ENCODE measurements at places on chromosomes 3 and 15.
A peak's percentile ranks its signal among the peaks of the same experiment; 100 is the strongest.

GRCh38 chr15:89103481-89104171 lies 15.4 kb downstream of the ABHD2 start:
- DNase-seq = no peak

DNA sequence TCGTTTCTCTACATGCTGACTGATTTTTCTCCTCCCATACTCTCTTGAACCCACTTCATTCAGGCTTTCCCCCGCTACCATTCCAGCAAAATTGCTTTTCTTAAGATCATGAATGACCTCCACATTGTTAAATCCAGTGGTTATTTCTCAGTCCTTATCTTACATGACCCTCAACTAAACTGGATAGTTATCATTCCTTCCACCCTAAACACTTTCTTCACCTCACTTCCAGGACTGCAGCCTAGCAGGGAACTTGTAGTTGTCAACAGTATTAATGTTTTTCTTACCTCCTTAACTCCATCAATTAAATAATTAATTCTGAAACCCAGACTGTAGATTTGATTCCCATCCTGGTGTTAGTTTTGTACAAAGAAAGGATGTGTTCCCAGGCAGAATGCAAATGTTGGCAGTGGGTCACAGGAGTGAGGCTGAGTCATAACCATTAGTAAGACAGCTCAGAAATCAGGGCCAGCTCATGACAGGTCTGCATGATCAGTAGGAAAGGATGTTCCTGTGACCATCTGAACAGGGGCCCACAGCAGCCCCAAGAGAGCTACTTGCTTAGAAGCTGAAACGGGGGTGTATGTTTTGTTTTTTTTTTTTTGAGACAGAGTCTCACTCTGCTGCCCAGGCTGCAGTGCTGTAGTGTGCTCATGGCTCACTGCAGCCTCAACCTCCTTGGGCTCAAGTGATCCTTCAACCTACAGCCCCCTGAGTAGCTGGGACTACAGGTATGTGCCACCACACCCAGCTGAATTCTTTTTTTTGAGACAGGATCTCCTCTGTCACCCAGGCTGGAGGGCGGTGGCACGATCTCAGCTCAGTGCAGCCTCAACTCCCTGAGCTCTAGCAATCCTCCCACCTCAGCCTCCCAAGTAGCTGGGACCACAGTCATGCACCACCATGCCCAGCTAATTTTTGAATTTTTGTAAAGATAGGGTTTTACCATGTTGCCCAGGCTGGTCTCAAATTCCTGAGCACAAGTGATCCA lies 9.1 kb downstream of the BCL2L10 start:
- DNase-seq = no peak

- DNase-seq = no peak
Observed at GRCh38 chr3:18679238-18679637, 254.1 kb upstream of the SATB1 start.

DNA sequence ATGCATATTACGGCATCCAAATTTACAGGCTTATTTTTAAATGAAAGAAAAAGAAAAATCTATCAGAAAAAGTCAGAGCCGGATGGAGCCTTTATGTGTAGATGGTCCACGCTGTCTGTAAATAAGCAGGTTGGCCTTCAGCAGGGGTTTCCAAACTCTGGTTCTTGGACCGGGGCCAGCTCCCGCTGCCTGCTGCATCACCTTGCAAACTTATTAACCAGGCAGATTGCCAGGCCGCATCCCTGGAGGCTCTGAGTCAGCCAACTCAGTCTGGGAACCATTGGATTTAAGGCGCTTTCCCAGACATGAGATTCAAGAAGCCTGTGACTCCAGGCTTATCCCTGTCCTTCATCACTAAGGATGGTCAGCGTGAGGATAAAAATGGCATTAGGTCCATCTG lies 212.4 kb downstream of the OPA1 start:
- no peak for DNase-seq

- no peak for DNase-seq
Observed at GRCh38 chr3:775178-775880, 317.5 kb upstream of the CNTN6 start.

DNA sequence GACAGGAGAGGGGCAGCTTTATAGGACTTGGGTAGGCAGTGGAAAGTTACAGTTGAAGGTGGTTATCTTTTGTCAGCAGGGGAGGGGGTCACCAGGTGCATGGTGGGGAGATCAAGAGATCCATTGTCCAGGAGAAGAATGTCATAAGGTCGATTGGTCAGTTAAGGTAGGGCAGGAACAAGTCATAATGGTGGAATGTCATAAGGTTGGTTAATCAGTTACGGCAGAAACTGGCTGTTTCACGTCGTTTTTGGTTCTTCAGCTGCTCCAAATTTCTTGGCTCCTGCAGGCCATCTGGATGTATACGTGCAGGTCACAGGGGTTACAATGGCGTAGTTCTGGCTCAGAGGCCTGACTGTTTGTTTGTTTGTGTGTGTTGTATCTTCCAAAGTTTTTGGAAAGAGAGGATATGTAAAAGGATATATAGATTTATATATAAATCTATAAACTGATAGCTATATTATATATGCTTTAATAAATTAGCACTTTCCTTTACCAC lies 565.1 kb downstream of the ZNF385D start:
- no peak for DNase-seq

GRCh38 chr3:152474585-152474984 lies 205.9 kb downstream of the MBNL1 start:
- no peak for DNase-seq

- DNase-seq = no peak
Observed at GRCh38 chr15:60576044-60576443, 97.1 kb upstream of the ICE2 start.

DNA sequence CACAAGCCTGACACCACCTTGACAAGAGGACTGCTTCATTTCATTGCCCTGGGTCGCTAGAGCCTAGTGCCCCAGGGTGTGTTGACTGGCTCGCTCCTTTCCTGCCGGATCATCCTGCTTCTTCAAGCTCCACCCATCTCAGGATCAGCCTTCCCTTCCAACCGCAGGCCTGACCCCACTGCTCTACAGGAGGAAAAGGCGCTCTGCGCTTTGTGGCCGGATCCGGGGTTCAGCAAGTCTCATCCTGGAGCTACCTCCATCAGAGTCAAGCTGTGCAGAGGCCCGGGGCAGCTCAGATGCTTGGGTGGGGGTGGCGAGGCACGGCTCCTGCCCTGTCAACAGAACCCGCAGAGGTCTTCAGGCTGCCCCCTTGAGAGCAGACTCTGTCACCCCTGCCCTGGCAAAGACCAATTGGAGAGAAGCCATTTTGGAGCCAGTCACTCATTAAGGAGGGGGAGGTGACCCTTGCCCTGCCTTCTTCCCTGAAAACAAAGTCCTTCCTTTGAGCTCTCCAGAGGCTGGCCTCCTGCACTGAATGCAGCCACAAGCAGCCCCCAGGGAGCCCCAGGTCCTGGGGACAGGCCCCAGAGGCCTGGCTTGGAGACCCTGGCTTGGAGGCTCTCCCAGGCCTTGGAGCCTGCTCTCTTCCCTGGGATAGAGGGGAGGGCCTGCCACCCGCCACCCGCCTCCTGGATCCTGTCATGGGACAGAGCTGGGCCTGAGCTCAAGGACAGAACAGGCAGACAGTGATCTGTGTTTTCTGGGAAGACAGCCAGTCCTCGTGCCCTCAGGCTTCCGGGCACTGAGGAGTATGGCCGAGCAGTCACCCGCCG lies 80.3 kb downstream of the CPN2 start:
- DNase-seq = no peak

- DNase-seq = no peak
Observed at GRCh38 chr3:45686850-45687249, 2.3 kb upstream of the SACM1L start.

DNA sequence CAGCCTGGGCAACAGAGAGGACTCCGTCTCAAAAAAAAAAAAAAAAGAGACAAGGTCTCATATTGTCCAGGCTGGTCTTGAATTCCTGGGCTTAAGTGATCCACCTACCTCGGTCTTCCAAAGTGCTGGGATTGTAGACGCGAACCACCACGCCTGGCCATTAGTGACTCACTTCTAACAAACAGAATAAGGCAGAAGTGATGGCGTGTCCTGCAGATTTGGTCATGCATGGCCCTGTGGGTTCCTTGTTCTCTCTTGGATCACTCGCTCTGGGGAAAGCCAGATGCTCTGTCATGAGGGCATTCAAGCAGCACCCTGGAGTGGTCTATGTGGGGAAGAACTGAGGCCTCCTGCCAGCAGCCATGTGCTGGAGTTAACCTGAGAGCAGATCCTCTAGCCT lies 27.4 kb upstream of the TJP1 start:
- DNase-seq = no peak

DNA sequence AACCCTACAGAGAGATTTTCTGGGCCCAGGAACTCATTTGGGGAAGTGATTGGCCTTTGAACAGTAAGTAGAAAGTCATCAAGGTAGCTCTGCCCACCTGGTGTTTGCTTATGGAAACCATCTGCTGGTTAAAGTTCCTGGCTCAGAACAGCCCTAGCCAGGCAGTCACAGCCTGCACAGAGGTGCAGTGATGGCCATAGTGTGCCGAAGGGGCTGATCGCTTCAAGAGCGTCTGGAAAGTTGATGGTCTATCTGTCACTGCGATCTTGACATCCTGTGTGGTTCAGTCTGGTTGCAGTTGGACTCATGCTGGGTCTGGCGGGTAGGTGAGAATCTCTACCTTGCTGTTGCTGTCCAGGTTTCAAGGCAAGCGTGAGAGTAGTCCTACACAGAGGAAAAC lies 151.6 kb downstream of the SLCO3A1 start:
- no peak for DNase-seq

- DNase-seq = no peak
Observed at GRCh38 chr3:27467545-27467944, 16.6 kb downstream of the SLC4A7 start.

DNA sequence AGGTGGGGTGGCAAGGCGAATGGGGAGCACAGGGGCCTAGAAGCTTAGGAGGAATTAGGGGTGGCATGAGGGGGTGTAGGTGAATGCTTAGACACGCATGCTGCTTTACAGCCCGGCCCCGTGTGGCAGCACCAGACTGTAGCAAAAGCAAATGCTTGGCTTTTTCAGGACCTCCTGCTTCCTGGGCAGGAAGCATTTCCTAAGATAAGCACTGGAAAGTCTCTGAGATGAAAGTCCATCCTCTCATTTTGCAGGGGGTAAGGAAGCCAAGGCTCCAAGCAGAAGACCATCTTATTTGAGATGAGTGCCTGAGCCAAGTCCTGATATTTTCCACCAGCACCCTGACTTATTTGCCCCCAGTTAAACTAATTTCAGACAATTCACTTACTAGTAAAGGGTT lies 12.9 kb downstream of the SSUH2 start:
- DNase-seq = no peak

- DNase-seq = no peak
Observed at GRCh38 chr15:62737551-62737950, 305.0 kb upstream of the TPM1 start.

DNA sequence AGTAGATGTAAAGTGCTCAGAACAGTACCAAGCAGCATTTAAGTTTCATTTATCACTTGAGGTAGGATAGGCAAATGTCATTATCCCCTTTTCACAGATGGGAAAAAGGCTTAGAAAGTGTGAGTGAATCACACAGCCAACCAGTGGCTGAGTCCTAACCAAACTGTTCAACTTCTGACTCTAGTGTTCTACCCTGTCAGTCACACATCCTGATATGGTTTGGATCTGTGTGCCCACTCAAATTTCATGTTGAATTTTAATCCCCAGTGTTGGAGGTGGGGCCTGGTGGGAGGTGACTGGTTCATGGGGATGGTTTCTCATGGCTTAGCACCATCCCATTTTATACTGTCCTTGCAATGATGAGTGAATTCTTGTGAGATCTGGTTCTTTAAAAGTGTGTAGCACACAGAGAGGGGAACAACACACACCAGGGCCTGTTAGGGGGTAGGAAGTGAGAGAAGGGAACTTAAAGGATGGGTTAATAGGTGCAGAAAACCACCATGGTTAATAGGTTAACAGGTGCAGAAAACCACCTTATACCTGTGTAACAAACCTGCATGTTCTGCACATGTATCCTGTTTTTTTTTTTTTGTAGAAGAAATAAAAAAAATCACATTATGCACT lies 304.7 kb downstream of the SUCLG2 start:
- no peak for DNase-seq

DNA sequence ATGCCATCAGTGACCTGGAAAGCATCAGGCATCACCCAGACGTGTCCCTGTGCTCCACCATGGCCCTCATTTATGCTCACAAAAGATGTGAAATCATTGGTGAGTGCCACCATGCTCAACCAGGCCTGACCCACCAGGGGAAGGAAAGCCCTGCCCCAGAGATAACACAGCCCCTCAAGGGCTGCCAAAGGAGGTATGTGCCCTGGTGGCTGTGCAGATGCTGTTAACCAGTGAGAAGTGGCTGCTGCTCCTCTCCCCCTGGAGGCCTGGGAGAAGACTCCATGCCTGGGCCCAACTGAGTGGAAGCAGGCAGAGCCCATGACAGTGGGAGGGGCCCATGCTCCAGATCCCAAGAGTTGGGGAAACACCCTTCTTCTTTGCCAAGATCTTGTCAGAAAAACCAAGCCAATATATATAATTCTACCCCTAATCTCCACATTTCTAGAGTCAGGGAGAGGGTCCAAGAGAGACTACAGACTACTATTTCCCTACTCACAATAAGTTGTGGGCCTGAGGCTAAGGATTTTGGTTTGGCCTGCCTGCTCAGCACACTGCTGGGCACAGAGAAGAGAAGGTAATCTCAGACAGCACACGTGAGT lies 2.7 kb downstream of the TTC21A start:
- no peak for DNase-seq

GRCh38 chr3:88203642-88204055 lies 53.9 kb downstream of the C3orf38 start:
- DNase-seq = peak; percentile 4

GRCh38 chr3:120473896-120474675 lies 23.3 kb upstream of the FSTL1 start:
- DNase-seq = no peak

DNA sequence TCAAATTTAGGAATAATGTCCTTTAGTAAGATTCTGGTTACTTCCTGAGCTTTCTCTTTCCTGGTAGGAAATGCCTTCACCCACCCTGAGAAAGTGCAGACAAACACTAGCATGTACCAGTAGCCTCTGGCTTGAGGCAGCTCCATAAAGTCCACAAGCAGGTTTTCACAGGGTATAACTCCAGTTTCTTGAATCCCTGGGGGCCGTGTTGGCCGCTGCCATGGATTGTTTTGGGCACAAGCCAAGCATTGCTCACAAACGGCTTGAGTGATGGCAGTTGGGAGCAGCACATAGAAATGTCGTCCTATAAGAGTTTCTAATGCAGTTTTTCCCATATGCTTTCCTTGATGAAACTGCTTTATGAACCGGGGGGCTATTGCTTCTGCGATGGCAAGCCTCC lies 164.1 kb downstream of the STXBP5L start:
- DNase-seq = no peak

DNA sequence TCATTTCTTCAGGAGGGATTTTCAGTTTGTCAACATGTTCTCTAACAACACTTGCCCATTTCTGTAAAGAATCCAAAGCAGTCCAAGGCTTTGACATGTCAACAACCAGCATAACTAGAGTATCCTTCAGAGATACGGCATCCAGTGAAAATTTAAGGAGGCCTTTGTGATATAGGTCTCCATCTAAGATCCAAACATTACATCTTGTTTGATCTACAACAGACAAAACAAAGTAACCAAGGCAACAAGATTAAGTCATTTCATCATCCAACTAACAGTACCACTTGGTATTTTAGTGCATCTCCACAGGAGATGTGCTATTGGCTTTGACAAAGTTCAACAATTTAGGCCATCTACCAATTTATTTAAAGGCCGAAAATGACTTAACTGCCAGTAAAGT lies 25.8 kb downstream of the DYNC1LI1 start:
- DNase-seq = no peak
